Fibroblast of skin of scalp (primary cell): ENCODE measurements at places on chromosomes 7 and 10.

DNA sequence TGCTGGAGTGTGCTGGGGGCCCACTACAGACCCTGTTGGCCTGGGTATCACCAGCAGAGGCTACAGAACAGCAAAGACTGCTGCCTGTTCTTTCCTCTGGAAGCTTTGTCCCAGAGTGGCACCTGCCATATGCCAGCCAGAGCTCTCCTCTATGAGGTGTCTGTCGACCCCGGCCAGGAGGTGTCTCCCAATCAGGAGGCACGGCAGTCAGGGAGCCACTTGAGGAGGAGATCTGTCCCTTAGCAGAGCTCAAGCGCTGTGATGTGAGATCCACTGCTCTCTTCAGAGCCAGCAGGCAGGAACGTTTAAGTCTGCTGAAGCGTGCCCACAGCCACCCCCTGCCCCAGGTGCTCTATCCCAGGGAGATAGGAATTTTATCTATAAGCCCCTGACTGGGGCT, 316.2 kb downstream of the ETV1 start:
- DNase-seq: no peak

GRCh38 chr7:96719164-96719563, 9.5 kb upstream of the SEM1 start:
- DNase-seq: no peak

GRCh38 chr7:35232994-35233393, 20.9 kb downstream of the TBX20 start:
- DNase-seq: no peak

- peak; percentile 100 for DNase-seq
Measured at GRCh38 chr7:5692112-5692844, 89.2 kb downstream of the RNF216 start.

DNA sequence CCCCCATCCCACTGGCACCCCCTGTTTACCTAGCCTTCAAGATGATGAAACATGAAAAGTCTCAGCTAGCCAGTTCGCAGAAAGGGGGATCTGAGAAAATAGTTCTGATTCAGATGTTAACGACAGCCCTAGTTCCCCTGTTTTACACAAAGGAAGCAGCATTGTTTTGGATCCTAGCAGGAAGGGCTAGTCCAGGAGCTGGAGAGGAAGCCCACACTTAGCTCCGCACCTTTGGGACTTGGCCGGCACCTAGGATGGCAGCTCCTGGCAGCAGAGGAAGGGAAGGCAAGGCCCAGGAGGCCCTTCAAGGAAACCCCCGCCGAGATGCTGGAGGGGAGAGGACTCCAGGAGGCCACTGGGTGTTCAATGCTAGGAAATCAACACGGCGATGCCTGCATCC, 29.0 kb upstream of the MGMT start:
- no peak for DNase-seq

DNA sequence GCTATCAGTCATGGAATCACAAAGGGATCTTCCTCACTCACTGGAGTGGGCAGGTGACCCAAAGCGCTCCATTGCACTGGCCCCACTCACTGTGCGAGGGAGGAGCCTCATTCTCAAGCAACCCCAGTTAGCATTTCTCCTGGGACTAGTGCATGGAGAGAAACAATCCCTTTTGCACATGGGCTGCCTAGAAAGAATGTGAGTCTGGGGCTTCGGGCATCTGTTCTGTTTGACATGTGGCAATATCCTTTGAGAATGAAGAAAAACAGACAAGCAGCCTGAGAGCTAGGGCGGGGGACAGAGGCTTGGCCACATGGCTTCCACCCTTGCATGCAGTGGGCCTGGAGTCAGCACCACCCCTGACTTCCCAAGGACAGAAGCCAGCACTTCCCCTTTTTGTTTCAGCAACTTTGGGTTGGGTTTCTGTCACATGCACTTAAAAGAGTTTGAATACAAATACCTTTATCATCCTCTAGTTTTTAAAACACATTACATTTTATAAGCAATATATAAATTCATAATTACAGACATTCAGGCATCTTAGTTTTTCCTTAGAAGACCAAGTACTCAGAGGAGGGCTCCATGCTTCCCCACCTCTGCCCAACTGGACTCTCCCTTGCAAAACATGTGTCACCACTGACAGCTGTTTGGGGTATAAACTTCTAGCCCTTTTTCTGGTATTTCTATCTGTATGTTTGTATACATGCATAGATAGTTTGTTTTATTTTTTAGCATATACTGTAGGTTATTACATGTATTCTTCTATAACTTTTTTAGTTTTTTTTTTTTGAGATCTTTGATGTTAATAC, 73.8 kb downstream of the RBM20 start:
- no peak for DNase-seq

DNA sequence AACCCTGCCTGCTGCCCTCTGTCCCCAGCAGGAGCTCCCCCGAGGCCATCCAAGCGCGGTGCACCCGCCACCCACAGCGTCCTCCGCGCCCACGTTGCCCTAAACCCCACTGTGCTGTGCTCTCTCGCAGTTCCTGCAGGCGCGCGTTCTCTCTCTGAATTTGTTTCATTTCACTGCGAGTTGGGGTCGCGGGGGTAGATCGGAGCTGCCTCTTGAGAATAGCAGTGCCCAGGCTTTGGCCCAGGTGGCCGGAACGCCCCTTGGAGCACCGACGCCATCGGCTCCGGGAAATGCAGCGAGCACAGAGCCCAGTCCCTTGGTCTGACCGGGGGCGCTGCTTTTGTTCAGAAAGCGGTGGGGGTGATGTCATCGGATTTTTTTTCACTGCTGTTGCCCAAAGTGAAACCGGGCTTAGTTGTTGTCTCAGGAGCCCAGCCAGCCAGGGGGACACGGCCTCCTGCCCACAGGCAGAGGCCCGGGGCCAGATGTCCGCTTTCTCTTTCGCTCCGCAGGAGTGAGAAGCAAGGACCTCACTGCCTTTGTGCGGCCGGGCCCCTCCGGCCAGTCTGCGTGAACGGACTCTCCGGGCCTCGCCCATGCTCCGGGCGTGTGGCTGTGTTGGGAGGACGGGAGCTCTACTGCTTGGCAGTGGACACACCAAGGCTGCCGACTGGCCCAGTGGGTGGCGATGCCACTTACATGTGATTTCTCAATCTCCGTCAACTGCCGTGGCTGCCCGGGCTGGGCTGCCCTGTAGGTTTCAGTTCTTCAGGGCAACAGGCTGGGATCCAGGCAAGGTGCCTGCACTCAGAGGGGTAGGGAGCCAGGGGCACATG, 43.1 kb downstream of the FOXK1 start:
- peak; percentile 90 for DNase-seq

GRCh38 chr10:7457478-7458316, 46.9 kb upstream of the SFMBT2 start:
- DNase-seq: no peak

DNA sequence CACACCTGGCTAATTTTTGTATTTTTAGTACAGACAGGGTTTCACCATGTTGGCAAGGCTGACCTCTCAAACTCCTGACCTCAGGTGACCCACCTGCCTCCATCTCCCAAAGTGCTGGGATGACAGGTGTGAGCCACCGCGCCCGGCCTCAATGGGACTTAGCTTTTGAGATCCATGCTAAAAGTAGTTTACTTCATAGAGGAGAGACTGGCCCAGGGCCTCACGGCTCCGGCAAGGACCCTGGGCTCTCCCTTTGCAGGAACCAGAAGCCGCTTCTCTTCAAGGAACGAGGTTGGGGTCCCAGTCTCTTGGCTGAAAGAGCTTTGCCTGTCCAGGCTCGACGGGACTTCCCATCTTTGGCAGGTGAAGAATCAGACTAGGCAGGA, 30.1 kb upstream of the DNAAF5 start:
- no peak for DNase-seq

- DNase-seq: no peak
Measured at GRCh38 chr7:47893238-47893637, 55.0 kb downstream of the PKD1L1 start.

DNA sequence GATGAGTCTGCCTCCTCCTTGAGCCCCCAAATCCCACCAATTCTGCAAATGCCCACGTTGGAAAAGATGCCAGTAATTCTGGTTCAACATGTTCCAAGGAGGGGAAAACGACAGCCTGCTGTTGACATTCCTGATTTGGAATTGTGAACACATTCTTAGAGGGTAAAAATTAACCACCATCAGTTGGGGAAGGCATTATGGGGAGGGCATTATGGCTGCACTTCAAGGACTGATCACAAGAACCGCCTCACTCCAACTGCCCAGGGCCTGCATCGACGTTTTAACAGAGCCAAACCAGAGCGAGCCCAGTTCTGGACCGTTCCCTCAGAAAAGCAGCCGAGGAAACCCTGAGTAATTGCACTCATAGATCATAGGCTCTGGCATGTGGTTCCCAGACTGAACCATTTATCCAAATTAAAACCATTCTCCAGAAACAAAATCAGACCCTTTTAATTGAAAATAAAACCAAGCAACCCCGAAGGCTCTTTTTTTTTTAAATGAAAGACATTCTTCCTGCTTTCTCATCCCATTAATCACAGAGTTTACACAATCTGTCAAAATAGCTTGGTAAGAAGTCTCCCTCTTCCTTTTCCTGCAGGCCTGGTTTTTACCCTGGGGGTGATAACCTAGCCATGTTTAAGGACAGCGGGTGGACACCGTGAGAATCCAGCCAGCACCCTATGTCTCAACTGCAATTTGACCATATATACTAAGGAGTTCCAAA, 8.0 kb downstream of the TNS3 start:
- peak; percentile 93 for DNase-seq

DNA sequence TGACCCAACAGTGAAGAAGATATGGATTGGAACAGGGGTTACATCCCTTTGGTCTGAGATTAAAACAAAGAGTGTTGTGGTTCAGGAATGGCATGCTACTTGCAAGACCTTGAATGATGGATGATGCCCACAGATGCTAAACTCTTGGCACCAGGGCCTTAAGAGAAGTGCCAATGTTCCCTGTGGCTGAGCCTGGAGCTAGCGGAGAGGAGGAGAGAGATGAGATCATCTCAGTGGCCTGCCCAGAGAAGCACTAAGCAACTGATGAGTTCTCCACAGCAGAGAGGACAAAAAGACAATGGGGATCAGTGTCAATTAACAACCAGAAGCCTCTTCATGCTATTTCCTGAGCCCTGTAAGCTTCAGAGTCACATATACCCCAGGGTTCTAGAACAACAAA, 97.8 kb downstream of the ELAPOR2 start:
- no peak for DNase-seq

- peak; percentile 74 for DNase-seq
Measured at GRCh38 chr10:70212879-70213278, 20.4 kb downstream of the PPA1 start.

DNA sequence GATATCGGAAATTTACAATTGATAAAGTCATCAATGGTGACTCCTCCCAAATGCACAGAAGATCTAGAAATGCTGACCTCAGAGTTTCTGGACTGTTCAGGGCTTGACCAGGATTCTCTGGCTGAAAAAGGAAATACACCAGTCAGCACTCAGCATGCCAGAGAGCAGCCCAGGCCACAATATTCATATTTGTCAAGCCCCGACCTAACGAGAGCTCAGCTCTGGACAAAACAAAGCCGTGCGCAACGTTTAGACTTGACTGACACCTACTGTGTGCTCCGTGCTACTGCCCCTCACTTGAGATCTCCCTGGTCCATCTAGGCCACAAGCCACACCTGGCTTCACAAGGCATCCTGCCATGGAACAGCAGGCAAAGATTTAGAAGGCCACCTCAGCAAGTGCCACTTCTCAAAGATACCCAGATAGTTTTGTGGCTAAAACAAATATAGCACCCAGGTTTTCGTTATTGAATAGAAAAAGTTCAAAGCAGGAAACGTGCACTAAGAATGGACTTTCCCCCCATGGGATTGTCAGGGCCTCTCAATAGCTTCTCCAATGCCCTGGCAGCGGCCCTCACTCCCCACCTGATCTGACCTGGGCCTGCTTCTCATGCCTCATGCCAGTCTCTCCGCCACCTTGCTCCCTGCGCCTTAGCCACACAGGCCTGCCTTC, 218.3 kb downstream of the FAM107B start:
- no peak for DNase-seq

GRCh38 chr7:95066737-95067530, 159.5 kb downstream of the PPP1R9A start:
- peak; percentile 71 for DNase-seq

DNA sequence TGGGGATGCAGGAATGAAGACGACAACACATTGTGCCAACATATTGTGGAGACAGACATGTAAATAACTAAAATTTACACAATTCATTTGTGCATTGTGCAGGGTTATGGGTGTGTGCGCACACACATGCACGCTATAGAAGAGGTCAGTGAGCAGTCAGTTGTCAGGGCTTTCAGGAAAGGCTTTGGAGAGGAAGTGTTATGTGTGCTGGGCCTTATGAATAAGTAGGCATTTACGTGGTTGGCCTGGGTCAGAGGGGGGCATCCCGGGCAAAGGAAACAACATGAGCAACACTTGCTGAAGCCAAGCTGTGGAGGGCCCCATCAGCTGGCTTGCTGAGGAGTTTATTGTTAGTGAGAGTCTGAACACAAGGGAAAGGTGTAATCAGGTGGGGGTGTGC, 4.1 kb downstream of the PRXL2A start:
- DNase-seq: no peak

DNA sequence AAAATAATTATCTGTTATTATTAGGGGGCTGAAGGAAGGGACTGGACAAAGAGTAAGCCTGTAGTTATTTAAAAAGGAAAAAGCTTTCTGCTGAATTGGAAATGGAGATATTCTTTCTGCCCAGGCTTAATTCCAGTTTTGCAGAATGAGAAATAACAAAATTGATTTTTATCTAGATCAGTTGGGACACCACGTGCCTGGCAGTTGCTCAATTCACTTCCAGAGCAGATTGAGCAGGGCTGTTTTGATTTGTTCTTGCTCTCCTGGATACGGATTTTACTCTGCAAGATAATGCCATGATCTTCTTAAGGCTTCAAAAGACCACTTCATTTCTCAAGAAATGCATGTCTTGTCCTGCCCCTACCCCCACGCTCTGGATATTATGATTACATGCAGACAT, 524.3 kb downstream of the TCERG1L start:
- DNase-seq: no peak

- no peak for DNase-seq
Measured at GRCh38 chr7:96636979-96637378, 72.7 kb downstream of the SEM1 start.

- no peak for DNase-seq
Measured at GRCh38 chr10:131216681-131217230, 94.8 kb downstream of the TCERG1L start.

DNA sequence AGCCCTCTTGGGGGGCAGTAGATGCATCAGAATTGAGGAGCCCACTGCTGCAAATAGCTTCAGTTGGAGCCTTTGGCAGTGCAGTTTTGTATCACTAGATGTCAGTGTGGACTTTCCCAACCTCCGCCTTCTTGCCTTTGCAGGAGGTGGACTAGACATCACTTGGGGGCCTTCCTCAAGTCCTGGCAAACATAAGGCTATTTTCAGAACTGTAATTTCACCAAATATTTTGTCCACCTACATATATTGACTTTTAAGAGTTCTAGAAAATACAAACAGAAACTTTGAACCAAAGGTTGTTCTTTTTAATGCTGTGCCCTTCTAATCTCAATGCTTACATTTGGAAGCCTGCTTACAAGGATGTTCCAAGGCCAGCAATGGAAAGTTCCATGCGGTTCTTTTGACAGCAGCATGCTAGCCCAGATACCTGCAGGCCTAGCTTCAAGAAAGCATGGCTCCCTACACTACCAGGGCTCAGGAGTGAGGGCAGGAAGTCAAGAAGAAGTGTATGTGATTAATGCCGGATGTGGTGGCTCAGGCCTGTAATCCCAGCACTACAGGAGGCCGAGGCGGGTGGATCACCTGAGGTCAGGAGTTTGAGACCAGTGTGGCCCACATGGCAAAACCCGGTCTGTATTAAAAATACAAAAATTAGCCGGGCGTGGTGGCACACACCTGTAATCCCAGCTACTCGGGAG, 8.0 kb upstream of the ZNRF2 start:
- peak; percentile 66 for DNase-seq

GRCh38 chr10:78784546-78784945, 284.2 kb upstream of the ZMIZ1 start:
- DNase-seq: no peak
